ENCODE measurements at places on chromosomes 12 and 14. TPM values are rescaled to one million over a fixed set of nuclear protein-coding genes. Genes with fewer than 3 reads are reported as not detected.
A peak's percentile ranks its signal among the peaks of the same experiment; 100 is the strongest.

DNA sequence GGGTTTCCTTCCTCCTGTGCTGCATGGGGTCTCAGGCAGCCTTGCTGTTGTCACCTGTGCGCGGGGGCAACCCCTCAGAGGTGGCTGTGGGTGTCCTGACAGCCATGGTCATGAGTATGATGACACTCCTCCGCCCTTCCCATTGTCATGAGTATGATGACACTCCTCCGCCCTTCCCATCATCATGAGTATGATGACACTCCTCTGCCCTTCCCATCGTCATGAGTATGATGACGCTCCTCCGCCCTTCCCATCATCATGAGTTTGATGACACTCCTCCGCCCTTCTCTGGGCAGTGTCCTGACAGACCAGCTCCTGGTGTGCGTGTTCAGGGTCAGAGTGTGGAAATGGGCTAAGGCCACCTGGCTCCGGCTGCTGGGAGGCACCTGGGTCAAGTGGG lies 40.0 kb downstream of the FBRSL1 start:
- no peaks in the 10 kb centered on the region for H3K27me3 ChIP-seq
- H3K27ac ChIP-seq: no peak overlapping the region
- no peaks in the 10 kb centered on the region for H3K36me3 ChIP-seq
- H3K4me1 ChIP-seq: no peaks in the 10 kb centered on the region
- H3K4me3 ChIP-seq: no peak overlapping the region
- DNase-seq: no peak

- peaks cover 17% of the 10 kb centered on the region for H3K4me1 ChIP-seq
- no peak for DNase-seq
- H3K36me3 ChIP-seq: no peaks in the 10 kb centered on the region
- no peak overlapping the region for H3K4me3 ChIP-seq
- H3K27me3 ChIP-seq: no peaks in the 10 kb centered on the region
Observed at GRCh38 chr12:14989790-14990189, 16.9 kb downstream of the PDE6H start.

- no peaks in the 10 kb centered on the region for H3K36me3 ChIP-seq
- no peak overlapping the region for H3K4me3 ChIP-seq
- H3K27ac ChIP-seq: no peak overlapping the region
- no peaks in the 10 kb centered on the region for H3K27me3 ChIP-seq
- DNase-seq: no peak
- peaks cover 27% of the 10 kb centered on the region for H3K4me1 ChIP-seq
Observed at GRCh38 chr12:108607981-108608600, 10.2 kb upstream of the TMEM119 start.

DNA sequence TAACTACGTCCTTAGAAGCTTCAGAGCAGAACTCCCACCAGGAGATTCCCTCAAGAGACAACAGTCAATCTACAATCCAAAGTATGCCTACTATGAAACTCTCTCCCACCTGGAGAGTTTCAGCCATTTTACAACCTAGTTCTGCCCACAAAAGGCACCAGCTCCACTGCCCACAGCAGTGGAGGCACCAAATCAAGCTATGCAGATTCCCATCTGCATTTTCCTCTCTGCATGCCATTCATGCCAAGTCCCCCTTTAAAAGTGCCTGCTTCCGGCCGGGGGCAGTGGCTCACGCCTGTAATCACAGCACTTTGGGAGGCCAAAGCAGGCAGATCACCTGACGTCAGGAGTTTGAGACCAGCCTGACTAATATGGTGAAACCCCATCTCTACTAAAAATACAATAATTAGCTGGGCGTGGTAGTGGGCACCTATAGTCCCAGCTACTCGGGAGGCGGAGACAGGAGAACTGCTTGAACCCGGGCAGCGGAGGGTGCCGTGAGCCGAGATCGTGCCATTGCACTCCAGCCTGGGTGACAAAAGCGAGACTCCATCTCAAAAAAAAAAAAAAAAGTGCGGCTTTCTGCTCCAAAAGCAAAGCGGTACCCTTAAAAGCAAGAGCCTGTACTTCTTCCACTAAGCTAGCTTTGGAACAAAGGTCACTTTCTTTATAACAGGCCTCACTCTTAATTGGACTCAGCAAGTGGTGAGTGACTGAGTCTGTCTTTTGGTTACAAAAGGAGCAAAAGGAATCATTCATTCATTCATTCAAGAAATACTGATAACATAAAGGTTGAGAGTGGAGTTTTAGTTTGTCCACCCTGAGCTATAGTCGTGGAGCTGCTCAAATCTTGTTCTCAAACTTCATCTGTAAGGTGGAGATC lies 10.1 kb upstream of the DLGAP5 start:
- H3K27ac ChIP-seq: no peak overlapping the region
- DNase-seq: no peak
- no peaks in the 10 kb centered on the region for H3K27me3 ChIP-seq
- no peaks in the 10 kb centered on the region for H3K4me1 ChIP-seq

DNA sequence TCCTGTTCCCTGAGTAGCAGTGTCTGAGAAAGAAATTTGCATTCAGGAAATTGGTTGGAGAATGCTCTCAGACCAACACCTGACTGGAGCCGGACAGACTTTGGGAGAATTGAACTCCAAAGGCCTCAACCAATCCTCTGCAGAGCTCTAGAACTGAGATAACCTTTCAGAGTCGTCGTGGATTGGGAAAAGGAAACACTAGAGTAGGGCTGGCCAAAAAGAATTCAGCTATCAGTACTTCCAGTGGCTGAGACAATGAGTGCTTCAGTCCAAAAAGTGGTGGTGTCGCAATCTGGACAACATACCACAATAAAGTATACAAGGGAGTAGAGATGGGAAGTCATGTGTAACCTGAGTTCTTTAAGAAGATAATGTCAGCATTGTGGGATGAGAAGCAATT lies 377.1 kb downstream of the SLC16A7 start:
- no peak for DNase-seq
- H3K4me3 ChIP-seq: no peak overlapping the region
- H3K4me1 ChIP-seq: no peaks in the 10 kb centered on the region
- H3K27me3 ChIP-seq: no peaks in the 10 kb centered on the region
- no peak overlapping the region for H3K27ac ChIP-seq

DNA sequence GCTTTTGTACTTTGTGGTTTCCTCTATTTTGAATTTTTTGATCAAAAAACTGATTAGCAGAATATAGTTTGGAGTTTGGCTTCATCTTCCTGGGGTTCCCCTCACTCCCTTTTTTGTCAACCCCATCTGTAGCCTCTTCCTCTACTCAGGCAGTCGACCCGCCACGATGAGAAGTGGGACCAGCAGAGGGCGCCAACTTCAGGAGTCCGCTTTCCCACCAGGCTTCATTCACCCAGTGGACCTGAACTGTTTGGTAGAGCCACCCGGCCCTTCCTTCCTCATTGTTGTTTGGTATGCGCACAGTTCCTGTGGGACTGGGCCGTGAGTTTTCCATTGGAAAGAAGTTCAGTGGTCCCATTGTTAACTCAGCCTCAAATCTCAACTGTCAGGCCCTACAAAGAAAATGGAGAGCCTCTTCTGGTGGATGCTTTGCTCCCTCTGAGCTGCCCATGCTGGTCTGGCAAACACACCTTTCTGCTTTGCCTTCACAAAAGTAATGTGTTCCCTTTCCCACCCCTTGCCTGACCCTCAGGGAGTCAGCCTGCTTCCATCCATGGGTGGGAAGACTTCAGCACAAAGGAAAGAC lies 21.7 kb downstream of the TMBIM6 start:
- no peak for DNase-seq
- H3K27ac ChIP-seq: peak overlapping the region; percentile 30
- no peaks in the 10 kb centered on the region for H3K27me3 ChIP-seq
- peaks cover 26% of the 10 kb centered on the region for H3K4me1 ChIP-seq

DNA sequence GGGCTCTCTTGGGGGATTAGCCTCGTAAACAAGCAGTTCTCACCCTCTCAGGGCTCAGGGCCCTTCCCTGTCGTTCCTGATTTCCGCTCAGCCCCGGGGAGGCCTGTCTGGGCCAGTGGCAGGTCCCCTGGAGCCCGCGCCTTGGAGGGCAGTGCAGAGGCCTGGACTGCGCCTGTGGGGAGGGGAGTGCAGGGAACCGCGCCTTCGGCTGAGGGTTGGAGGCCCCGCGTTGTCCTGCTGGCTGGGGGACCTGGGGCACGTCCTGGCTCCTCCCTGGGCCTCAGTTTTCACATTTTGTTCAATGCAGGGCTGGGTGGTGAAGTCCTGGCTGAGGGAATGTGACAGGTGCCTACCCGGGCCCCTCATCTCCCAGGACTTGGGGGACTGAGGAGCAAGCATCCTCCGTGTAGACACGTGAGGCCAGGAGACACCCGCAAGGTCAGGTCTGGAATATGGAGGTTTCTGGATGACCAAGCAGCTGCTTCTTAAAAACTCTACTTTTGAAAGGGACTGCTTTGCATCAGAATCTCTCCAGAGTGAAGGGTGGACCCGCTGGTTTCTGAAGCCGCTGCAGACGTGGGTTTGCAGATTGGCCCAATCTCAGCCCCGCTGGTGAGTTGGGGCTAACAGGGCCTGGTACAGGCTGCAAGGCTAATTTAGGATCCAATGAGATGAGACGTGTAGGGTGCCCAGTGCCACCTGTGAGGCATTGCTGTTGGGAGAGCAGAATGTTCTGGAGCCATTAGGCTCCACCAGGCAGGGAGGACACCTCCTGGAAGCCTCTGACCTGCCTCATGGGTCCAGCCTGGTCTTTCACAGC lies 80.2 kb downstream of the KIF26A start:
- no peaks in the 10 kb centered on the region for H3K27me3 ChIP-seq
- DNase-seq: no peak
- no peaks in the 10 kb centered on the region for H3K36me3 ChIP-seq
- H3K4me1 ChIP-seq: no peaks in the 10 kb centered on the region
- no peak overlapping the region for H3K4me3 ChIP-seq

- no peaks in the 10 kb centered on the region for H3K4me1 ChIP-seq
- no peak for DNase-seq
- no peak overlapping the region for H3K27ac ChIP-seq
- no peak overlapping the region for H3K4me3 ChIP-seq
Observed at GRCh38 chr14:55832974-55833373, 253.0 kb downstream of the KTN1 start.

DNA sequence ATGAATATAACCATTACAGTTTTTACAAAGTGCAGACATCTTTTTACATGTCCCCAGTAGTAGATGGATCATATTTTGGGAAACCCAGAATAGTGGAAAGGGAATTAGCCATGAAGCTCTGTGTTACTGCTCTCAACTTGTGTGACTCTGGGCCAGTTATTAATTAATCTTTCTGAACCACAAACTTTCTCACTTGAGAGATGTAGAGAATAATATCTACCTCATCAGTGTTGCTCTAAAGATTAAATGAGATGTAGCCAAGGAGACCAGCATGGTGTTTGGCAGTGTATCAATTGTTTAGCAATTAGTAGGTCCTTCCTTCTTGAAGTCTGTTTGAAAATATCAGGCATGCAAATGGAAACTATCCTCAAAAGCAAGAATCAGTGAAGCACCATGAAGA lies 169.2 kb downstream of the TMTC2 start:
- no peak for DNase-seq
- H3K36me3 ChIP-seq: peaks cover 3% of the 10 kb centered on the region
- no peaks in the 10 kb centered on the region for H3K4me1 ChIP-seq
- no peaks in the 10 kb centered on the region for H3K27me3 ChIP-seq

DNA sequence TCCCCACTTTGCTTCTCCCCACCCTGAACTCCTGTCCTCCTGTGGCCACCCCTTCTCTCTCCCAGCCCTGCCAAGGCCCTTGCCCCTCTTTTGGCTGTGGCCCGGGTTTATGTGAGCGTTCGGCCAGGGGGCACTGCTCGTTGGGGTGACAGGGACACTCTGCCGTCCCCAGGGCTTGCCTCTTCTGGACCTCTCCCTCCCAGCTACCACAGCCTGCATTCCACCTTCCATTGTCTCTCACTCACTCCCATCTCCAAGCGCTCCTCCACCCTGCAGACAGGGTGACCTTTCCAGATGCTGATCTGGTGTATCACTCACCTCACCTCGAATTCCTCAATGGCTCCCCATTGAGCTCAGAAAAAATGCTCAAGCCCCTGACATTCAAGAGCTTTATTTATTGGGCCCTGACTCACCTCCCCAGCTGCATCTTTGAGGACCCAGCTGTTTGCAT lies 1.4 kb downstream of the SERPINA9 start:
- 0 out of 2 replicates have a peak, but pooled peaks cover 3% of the 10 kb centered on the region for H3K27me3 ChIP-seq
- no peak overlapping the region for H3K4me3 ChIP-seq
- no peaks in the 10 kb centered on the region for H3K36me3 ChIP-seq

GRCh38 chr14:55122440-55122986 lies 6.5 kb upstream of the LGALS3 start:
- no peak overlapping the region for H3K27ac ChIP-seq
- DNase-seq: no peak
- no peaks in the 10 kb centered on the region for H3K27me3 ChIP-seq
- H3K4me1 ChIP-seq: peaks cover 6% of the 10 kb centered on the region
- H3K4me3 ChIP-seq: no peak overlapping the region

DNA sequence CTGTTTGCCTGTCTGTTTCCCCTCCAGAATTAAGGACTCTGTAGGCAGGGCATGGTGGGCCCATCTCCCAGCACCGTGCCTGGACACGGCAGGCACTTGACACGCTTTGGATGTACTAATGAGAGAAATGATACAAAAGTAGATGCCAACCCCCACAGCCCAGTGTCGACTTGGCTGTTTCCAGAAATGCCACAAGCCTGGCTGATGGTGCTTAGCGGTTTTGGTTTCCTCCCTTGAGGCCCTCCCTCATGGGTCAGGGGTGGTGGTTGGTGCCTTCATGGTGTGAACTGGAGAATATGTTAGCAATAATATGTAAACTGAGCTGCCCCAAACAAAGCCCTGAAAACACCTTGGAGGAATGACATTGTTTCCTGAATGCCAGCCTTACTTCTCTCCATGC lies 55.5 kb upstream of the ESRRB start:
- H3K36me3 ChIP-seq: no peaks in the 10 kb centered on the region
- no peaks in the 10 kb centered on the region for H3K27me3 ChIP-seq
- no peaks in the 10 kb centered on the region for H3K4me1 ChIP-seq
- DNase-seq: peak; percentile 9

DNA sequence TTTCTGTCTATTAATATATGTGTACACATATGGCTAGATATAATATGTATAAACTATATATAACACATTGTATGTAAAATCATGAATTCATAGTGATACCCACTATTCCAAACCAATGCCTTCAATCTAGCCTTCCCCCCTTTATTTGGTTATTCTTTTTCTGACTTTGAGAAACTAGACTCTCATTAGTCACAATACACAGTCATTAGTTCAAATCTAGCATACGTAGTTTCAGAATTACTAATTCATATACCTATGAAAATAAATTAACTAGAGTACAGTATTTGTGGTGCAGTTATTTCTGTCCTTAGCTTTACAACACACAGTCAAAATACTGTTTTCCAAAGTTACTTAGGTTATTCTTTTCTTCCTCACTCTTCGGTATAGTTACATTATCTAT lies 268.2 kb downstream of the DPF3 start:
- H3K4me1 ChIP-seq: no peaks in the 10 kb centered on the region
- no peak overlapping the region for H3K27ac ChIP-seq

GRCh38 chr14:73973497-73973896 lies 23.4 kb downstream of the COQ6 start:
- no peaks in the 10 kb centered on the region for H3K4me1 ChIP-seq
- no peak overlapping the region for H3K4me3 ChIP-seq
- H3K27ac ChIP-seq: no peak overlapping the region
- no peaks in the 10 kb centered on the region for H3K27me3 ChIP-seq
- DNase-seq: no peak
- peaks cover 14% of the 10 kb centered on the region for H3K36me3 ChIP-seq

Gene NTN4
- polyA plus RNA-seq: not detected

Gene FAM181A
- polyA plus RNA-seq: not detected

Gene CARMIL3
- 0.25 TPM for polyA plus RNA-seq

Gene TCHP
- polyA plus RNA-seq: 18.4 TPM

Gene ESR2
- polyA plus RNA-seq: 0.52 TPM

Gene CINP
- 72.0 TPM for polyA plus RNA-seq

Gene ATXN7L3B
- polyA plus RNA-seq: 24.9 TPM

Gene LARP4
- 68.5 TPM for polyA plus RNA-seq

Gene GPR68
- 2.6 TPM for polyA plus RNA-seq

Gene ACVR1B
- not detected for polyA plus RNA-seq

Gene TMEM106C
- polyA plus RNA-seq: 179 TPM

Measured in GM12878 (cell line).